ENCODE measurements at places on chromosomes 2 and 18.

DNA sequence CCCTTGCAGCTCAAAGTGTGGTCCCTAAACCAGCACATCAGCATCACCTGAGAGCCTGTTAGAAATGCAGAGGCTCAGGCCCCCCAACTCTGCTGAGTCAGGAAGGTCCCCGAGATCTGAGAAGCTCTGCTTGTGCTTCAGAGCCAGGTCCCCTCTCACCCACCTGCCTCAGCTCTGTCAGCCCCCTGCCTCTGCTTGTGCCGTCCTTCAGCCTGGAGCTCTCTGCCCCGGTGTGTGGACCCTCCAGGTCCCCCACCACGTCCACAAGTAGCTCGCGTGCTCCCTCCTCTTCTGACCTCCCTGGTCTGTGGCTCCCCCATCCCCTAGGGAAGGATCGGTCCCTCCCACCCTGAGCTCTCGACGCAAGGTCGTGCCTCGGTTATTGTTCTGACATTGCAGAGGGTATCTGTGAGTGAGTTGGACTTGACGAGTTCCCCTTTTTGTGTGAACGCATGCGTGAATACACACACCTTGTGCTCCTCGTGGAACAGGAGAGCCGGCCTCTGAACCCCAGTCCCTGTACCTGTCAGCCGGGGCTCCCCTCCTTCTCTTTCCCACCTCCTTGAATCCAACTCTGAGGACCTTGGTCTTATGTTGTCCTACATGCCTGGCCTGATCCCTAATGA, 75.5 kb upstream of the TAF1B start:
- peaks cover 33% of the 10 kb centered on the region for H3K4me1 ChIP-seq
- peaks cover 3% of the 10 kb centered on the region for H3K27me3 ChIP-seq
- no peak overlapping the region for H3K4me3 ChIP-seq
- H3K36me3 ChIP-seq = no peaks in the 10 kb centered on the region
- no peak overlapping the region for H3K27ac ChIP-seq
- DNase-seq = no peak

DNA sequence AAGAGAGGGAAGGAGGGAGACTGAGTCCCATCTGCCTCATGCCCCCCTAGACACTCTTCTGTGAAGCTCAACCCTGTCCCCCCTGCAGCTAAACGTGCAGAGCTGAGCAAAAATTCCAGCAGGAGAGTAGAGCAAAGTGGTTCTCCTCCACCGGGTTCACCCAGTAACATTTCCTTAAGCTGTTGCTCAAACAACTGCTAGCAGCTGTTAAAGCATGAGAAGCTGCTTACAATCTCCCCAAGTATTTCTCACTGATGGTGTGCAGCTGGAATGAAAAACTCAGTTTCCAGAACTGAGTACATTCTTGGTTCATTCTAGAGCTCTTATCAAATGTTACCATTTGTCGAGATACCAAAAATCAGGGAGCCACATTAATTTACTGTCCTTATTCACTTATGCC, 92.3 kb downstream of the STK39 start:
- H3K36me3 ChIP-seq = peaks cover 4% of the 10 kb centered on the region
- H3K4me3 ChIP-seq = no peak overlapping the region
- H3K4me1 ChIP-seq = peaks cover 7% of the 10 kb centered on the region
- no peak overlapping the region for H3K27ac ChIP-seq

DNA sequence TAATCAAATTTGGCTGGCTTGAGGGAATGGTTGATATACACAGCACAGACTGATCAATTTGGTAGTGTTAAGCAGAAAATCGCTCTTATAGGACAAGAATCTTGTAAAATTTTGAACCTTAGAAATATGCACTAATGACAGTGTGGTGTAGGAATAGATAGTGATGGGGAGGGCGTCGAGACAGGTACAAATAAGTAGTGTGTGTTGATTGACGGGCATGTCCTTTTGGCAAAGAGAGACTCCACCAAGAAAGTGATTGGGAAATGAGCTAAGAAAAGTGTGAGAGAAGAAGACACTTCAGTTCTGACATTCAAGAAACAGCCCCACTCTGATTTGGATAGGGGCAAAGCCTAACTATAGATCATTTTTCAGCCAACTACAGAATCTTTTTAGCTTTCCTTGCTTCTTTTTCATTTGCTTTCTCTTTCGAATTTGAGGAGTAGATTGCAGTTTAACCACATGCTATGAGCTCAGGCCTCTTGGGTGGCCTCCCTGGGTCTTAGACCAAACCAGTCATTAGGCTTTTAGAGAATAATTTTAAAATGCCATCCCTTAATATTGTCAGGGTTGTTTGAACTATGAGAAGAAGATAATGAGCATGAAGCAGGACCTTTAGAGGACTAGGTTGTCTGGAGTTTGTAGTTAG, 127.1 kb downstream of the CERS6 start:
- peaks cover 15% of the 10 kb centered on the region for H3K4me1 ChIP-seq
- H3K36me3 ChIP-seq = no peaks in the 10 kb centered on the region
- no peak overlapping the region for H3K4me3 ChIP-seq
- H3K27me3 ChIP-seq = no peaks in the 10 kb centered on the region
- peak; percentile 43 for DNase-seq

GRCh38 chr2:81675641-81676040, 1371.1 kb upstream of the LRRTM1 start:
- H3K27me3 ChIP-seq = no peaks in the 10 kb centered on the region
- no peaks in the 10 kb centered on the region for H3K4me1 ChIP-seq
- no peak overlapping the region for H3K4me3 ChIP-seq
- no peaks in the 10 kb centered on the region for H3K36me3 ChIP-seq
- DNase-seq = no peak

DNA sequence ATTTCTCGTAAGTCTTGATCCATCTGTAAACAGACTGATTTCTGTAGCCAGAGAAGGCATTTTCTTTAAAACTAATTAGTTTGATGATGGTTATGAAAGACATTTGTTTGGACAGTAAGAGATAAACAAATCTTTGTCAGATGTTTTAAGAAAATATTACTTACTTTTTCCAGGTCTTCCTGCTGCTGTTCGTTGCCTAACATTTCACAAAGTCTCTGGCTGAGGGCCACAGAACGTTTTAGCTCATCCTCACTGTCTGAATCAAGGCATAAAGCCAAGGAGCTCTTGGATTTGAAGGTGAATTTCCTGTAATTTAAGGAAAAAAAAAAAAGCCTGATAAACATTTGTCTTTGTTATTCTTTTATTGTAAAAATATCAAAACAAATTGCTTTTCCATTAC, 57.8 kb downstream of the VIL1 start:
- H3K36me3 ChIP-seq = peaks cover 25% of the 10 kb centered on the region
- no peaks in the 10 kb centered on the region for H3K27me3 ChIP-seq
- no peak overlapping the region for H3K27ac ChIP-seq
- no peak overlapping the region for H3K4me3 ChIP-seq

DNA sequence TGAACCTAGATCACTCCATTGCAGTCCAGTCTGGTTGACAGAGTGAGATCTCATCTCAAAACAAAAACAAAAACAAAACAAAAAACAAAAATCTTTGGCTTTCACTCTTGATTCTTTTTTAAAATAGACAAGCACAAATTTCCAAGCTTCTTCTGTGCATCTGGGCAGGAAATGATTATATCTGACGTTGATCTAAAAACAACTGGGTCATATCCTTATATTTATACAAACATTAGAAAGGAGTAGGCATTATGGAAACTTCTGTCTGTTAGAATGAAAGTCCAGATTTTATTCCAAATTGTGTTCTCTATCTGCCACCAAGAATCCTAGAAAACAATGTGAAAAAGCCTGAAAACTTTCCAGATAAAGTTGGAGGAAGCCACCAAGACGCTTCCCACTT, 26.2 kb upstream of the PMAIP1 start:
- peak overlapping the region; percentile 88 for H3K27ac ChIP-seq
- no peak for DNase-seq
- no peak overlapping the region for H3K4me3 ChIP-seq
- H3K36me3 ChIP-seq = no peaks in the 10 kb centered on the region
- H3K27me3 ChIP-seq = no peaks in the 10 kb centered on the region

GRCh38 chr2:9702604-9703084, 71.8 kb upstream of the YWHAQ start:
- no peaks in the 10 kb centered on the region for H3K36me3 ChIP-seq
- H3K4me3 ChIP-seq = no peak overlapping the region
- H3K4me1 ChIP-seq = peaks cover 20% of the 10 kb centered on the region
- H3K27ac ChIP-seq = no peak overlapping the region
- DNase-seq = no peak

- H3K36me3 ChIP-seq = no peaks in the 10 kb centered on the region
- no peak overlapping the region for H3K27ac ChIP-seq
- H3K4me3 ChIP-seq = no peak overlapping the region
- H3K4me1 ChIP-seq = no peaks in the 10 kb centered on the region
- H3K27me3 ChIP-seq = peaks cover 3% of the 10 kb centered on the region
Observed at GRCh38 chr18:79558196-79558932, 121.2 kb upstream of the CTDP1 start.

DNA sequence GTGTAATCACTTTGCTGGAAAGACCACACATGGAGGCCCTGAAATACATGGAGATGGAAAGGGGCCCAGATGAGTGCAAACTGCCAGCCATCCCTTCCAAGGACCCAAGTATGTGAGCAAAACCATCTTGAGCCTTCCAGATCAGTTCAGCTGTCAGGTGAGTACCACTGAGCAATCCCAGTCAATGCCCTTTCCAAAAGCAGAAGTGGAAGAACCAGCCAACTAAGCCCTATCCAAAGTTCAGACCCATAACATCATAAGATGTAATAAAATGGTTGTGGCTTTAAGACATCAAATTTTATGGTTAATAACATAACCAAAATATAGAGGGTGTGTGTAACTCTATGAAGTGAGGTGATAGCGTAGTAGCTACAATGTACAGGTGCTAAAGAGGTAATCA, 88.5 kb downstream of the NXPH2 start:
- no peaks in the 10 kb centered on the region for H3K27me3 ChIP-seq
- H3K27ac ChIP-seq = no peak overlapping the region
- DNase-seq = no peak
- no peaks in the 10 kb centered on the region for H3K36me3 ChIP-seq
- H3K4me3 ChIP-seq = no peak overlapping the region

- H3K4me3 ChIP-seq = no peak overlapping the region
- H3K4me1 ChIP-seq = peaks cover 43% of the 10 kb centered on the region
- no peaks in the 10 kb centered on the region for H3K27me3 ChIP-seq
- H3K36me3 ChIP-seq = no peaks in the 10 kb centered on the region
Observed at GRCh38 chr2:40404517-40404916, 47.4 kb downstream of the SLC8A1 start.

DNA sequence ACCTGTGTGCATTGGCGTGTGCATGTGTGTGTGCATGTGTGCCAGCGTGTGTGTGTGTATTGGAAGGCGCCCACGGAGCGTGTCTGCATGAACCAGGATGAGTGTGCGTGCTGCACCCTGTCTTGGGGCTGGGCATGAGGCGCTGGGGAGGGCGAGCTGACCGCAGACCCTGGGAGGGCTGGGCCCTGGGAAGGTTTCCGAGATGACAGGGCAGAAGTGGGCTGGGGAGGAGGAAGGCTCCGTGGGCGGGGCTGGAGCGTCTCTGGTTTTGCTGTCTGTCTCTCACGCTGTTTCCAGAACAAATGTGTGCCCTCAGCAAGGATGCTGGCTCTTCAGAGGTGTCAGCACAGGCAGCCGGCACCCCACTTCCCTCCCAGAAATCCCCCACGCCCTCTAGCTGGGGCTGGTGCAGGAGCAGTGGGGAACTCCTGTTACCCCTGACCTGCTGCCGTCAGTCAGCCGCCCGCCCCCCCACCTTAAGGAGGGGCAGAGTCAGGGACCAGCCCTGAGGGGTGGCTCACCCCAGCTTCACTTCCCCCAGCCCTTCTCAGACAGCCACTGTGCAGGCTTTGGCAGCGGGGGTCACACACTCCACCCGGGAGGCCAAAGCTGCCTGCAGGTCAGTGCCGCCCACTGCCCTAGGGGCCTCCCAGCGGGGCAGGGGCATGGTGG, at the start of gene GPR35:
Gene GPR35, plus strand, starts transcription at position 531 of the 672 bp plus-strand sequence. CDS start 4,473 bp downstream, outside the sequence.
- no peaks in the 10 kb centered on the region for H3K27me3 ChIP-seq
- H3K4me1 ChIP-seq = peaks cover 11% of the 10 kb centered on the region
- peak; percentile 56 for DNase-seq
- no peaks in the 10 kb centered on the region for H3K36me3 ChIP-seq
